A549 treated with AZD2906 at 1 μM for 4 hours (cell line): ENCODE measurements at places on chromosomes 11 and 22. TPM values are rescaled to one million over a fixed set of nuclear protein-coding genes. Genes with fewer than 3 reads are reported as not detected.

CCDC88B gene
- total RNA-seq = 8.6 to 10.5 TPM (median 10.2 TPM) in 5 replicates

OR51B5 gene
- total RNA-seq = not detected in 5 replicates

KCNJ4 gene
- 0.82 to 1.1 TPM (median 0.94 TPM) in 5 replicates for total RNA-seq

EIF3D gene
- total RNA-seq = 146 to 221 TPM (median 152 TPM) in 5 replicates

OR8G5 gene
- not detected in 5 replicates for total RNA-seq

TESMIN gene
- 3.7 to 6.6 TPM (median 5.3 TPM) in 5 replicates for total RNA-seq
